ENCODE measurements at places on chromosomes 6 and 20.

DNA sequence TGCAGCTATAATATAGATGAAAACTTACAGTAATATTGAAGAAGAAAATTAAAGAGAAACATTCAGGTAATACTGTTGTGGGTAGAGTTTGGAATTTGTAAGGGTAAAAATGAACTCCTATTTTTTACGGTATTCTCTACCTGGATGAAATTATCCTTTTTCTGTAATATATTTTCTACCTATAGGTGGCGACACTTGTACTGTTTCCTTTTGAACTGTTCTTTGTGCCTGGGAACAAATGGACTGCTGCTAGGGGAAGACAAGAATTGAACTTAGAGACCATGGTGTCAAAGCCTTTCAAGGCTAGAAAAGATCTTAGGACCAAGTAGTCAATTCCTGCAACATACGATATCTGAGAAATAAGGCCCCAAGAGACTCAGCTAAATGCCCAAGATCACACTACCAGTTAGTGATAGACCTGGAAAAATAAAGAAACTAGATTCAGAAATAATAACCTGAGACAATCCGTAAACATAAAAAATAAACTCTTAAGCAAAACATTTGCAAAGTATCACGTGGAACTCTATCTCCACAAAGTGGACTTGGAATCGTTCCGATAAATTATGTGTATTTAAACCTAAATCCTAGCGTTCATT lies 383.8 kb downstream of the TFAP2A start:
- DNase-seq: no peak

DNA sequence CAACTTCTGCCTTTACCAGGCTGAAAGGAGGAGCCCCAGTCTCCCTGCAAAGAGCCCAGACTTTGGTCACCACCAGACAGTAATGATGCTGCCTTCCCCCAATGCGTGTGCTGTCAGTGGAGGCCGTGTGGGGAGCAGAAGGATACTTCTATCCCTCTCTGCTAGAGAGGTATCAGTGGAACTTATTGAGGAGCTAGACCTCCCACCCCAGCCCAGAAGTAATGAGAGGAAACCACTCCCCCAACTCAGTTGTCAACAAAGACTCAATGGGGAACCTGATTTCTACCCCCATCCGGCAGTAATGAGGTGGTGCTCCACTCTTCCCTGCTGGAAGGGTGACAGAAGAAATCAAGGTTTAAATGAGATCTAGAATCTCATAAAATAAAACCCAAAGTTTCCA lies 4.4 kb upstream of the WFDC8 start:
- DNase-seq: no peak

DNA sequence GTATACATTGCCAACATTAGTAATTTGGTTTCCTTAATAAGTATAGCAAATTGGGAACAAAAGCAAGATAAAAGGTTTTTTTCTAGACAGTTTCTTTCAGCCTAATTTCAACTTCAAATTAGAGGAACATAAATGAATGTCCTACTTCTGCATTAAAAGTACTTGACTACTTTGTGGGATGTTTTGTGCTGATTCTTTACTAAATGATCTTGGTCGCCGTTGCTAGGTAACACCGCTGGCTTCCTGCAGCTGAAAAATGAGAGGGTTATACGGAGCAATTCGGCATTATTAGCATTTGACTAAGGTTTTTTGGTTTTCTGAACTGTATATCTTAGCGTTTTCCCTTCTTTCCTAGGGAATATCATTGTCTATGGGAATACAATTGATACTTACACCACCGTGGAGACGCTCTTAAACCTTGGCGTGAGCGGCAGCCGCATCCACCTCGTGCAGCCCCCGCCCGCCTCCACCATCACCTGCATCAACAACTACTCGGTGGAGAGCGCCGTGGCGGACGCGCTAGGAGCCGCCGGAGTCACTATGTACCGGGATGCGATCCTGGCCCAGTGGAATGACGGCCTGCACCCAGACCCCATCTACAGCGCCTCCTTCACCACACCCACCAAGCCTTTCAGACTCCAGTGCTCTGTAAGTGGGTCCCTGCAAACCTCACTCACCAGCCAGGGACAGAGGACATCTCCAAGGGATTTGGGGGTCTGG lies 90.9 kb upstream of the INSM1 start:
- no peak for DNase-seq

GRCh38 chr20:56606174-56606945 lies 22.7 kb upstream of the TFAP2C start:
- DNase-seq: no peak

DNA sequence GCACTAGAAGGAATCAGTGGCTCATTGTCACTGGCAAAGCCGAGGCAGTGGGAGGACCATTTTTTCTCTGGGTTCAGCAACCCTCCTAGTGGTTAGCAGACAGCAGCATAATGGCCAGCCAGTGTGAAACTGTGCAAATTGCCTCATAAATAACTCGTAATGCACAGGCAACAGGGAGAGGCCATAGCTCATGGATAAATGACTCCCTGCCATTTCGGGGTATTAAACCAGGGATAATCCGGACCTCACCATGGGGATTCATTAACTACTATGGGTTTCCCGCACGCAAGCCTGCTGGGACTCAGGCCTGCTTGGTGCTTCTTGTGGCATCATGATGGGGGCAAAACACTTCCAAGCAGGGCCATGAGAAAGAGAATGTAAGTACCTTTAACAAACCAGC lies 158.2 kb upstream of the CHD6 start:
- DNase-seq: no peak

GRCh38 chr20:22180244-22180643 lies 404.1 kb downstream of the FOXA2 start:
- DNase-seq: no peak

- peak; percentile 94 for DNase-seq
Measured at GRCh38 chr20:34876406-34877282, at the start of gene ACSS2. Gene ACSS2, plus strand, starts transcription at chr20:34876612. Its CDS starts 34 bp downstream, at chr20:34876646.

GRCh38 chr6:156701966-156702365 lies 75.2 kb upstream of the ARID1B start:
- no peak for DNase-seq

DNA sequence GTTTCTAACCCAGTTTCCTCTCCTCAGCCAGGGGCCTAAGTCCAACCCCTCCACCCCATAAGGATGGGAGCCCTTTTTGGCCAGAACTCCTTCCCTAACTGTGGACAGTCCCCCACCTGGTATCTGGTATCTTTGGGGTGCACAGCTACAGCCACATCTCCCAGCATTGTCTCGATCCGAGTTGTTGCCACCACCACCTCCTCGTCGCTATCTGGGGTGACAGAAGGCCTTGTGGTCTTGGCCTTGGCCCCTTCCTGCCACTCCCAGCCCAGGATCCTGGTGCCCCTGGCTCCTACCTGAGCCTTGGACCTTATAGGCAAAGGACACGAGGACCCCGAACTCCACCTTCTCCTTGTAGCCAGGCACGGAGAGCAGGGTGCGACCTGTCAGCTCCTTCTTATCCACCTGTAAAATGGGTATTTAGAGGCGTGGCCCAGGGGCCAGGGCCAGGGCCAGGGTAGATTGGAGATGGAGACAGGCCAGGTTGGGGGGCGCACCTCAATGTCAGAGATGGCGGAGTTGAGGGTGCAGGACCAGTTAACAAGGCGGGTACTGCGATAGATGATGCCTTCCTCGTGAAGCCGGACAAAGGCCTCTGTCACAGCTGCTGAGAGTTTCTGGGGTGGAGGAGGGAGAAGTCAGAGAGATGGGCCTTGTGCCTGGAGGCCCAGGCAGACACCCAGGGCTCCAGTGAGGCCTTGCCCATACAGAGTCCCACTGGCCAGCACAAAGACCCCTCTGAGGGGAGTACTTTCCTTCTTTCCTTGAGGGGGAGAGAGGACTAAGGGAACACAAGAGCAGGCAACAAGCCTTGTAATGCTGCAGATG lies 7.2 kb upstream of the VWA7 start:
- no peak for DNase-seq

DNA sequence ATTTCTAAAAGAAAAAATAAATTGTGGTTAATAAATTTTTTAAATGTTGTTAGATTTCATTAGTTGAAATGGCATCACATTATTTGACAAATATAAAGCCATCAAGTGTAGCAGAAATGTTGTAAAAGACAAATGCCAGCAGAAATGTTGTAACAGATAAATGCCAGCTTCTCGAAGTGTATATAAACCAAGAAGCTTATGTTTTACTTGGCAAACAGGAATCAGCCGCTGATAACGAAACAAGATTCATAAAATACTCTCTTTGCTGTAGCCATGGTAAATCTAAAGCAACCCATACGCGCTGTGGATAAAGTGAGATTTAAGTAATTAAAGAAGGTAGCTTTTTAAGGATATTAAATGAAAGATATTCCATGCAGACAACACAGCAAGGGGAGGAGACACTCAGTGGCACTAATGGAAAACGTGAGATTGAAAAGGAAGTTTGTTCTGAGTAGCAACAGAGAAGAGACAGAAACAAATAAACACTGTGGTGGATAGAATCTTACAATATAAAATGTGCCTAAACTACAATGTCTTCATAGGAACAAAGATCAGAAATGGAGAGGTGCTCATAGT lies 29.6 kb downstream of the BTBD9 start:
- no peak for DNase-seq

DNA sequence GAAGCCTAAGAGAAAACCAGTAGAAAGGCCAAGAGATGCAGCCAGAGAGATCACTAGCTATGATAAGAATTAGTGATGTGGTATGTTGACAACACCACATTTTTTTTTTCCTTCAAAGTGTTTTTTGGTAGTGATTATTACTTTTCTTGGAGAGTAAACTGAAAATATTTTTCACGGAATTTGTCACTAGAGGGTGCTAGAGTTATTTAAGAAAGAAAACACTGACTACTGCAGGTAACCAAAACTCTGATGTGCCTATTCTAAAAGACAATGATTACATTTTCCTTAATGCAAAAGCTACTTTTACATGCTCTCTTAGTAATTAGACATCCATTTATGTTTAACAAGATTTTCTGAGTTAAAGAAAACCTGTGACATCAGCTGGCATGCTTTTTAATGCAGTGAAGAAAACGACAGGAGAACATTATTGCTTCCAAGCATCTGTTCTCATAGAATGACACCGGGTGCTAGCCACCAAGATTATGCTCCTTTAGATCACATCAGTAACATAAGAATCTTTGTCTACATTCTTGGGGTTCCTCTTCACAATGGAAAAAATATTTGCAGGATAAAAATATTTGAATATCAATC lies 28.8 kb downstream of the RWDD2A start:
- DNase-seq: no peak

DNA sequence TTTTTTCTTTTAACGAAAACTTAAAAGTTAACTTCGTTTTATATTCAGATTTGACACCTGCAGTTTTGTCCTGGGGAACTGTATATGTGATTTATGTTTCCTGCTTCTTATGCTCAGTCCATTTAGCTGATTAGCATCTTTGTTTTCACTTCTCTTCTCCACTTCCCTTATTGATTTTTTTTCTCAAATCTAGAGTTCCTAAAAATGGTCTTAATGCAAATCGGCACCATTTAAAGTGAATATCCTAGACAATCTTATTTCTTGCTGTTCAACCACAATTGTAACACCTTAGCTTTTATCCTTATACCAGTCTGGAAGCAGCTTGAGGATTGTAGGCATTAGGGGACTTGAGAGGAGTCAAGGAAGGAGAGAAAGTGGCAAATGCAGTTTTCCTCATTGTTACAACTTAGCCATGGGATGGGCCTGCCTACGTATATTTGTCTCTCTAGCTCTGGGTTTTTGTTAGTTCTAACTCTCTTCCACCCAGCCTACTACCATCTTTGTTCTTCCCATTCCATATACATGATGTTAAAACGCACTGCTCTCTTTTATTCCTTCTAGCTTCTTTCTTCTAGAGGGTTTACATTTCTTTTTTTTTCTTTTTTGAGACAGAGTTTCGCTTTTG lies 8.5 kb downstream of the QRSL1 start:
- no peak for DNase-seq

DNA sequence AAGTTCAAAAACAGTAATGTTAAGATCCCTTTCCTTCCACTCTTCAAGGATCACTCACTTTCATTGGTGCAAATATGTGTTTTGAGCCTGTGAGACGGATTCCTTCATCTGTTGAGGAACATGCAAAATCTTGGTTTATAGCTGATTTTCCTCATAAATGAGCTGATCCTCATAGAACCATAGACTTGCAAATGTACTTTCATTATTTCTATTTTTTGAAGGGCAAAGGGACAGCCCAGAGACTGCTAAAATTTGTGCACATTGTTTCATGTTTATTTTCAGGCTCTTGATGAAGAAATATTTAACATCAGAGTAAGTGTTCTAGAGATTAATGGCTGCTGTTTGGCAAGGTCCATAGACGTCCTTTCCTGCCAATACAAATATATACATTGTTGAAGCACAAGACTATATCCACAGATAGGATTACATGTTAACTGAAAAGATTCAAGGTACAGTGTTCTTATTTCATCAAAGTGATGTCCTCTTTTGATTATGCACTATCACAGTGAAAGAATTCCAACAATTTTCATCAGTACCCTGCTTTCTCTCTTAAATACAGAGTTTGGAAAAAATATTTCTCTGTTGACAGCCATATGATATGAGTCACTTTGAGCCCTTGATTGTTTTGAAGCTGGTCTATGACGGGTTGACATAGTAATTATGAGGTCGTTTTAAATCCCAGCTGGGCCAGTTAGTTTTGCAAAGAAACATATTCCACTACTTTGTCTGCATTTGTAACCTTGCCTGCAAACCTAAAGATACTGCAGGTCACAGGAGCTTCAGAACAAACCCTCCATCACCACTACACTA lies 95.7 kb downstream of the FILIP1 start:
- no peak for DNase-seq

- DNase-seq: no peak
Measured at GRCh38 chr6:70709826-70710225, 42.1 kb downstream of the SMAP1 start.

- DNase-seq: no peak
Measured at GRCh38 chr6:53320964-53321363, 27.8 kb downstream of the ELOVL5 start.

DNA sequence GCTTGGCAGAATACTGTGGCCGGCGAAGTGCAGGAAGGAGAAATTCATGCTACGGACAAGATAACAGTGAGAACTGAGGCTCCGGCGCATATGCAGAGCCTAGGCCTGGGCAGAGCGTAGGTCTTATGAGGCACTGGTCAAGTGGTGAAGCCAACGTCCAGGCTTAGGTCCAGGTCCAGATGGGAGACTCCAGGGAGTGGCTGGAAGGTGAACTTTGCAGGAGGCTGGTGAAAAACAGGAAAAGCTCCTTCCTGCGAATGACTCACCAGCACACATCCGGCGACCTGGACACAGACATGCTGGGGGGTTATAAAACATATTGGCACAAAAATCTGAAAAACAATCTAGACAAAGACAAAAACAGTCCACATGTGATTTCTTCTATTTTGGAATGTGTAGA lies 15.4 kb downstream of the C6orf141 start:
- DNase-seq: no peak

DNA sequence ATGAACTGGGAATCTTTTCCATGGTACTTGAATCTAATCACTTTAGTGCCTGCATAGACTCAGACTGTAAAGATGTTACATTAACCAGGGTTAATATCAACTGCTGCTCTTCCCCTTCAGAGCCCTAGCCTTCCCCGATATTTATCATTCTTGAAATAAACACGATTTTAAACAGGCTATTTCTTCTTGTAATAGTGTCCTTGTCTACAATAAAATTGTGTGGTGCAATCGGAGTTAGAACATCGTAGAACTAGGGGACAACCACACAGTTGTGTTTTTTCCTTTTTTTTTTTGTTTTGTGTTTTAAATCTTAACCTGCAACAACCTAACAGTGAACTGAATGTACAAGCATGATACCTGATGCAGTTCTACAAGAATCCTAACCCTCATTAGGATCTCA lies 4.5 kb downstream of the GJA1 start:
- DNase-seq: no peak
